AG04449 (cell line): ENCODE measurements at places on chromosomes 2 and 18.

GRCh38 chr2:42519624-42520023 lies 25.8 kb upstream of the KCNG3 start:
- DNase-seq: no peak

- DNase-seq: no peak
Observed at GRCh38 chr2:69917852-69918251, 2.9 kb downstream of the MXD1 start.

DNA sequence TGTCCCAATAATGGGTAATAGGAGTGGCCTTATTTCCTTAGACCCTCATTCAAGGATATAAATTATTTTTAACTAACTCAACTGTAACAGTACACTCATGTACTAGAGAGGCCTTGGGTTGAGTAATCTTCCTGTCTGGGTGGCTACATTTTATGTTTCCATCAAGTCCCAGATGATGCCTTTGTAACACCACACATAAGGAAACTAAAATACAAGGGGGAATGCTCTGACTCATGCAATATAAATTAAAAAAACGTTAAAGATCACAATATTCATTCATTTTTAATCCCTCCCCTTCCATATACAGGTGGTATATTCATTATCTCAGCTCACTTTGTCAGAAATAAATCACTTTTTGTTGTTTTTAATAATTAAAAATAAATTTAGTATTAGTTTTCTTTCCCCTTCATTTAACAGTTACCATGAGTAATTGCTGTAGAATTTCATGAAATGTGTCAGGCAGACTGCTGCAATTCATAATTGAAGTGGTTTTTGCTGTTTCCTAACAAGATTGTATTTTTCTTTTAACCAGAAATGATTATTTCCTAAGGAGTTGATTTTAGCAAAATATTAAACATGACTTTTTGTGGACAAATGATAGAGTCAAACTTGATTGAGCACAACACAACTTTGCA lies 1403.6 kb downstream of the SUCLG1 start:
- DNase-seq: peak; percentile 75

- no peak for DNase-seq
Observed at GRCh38 chr2:150882751-150883612, 378.7 kb downstream of the RBM43 start.

GRCh38 chr2:75523313-75524275 lies 37.1 kb downstream of the EVA1A start:
- no peak for DNase-seq

- DNase-seq: no peak
Observed at GRCh38 chr18:76567835-76568445, 72.9 kb upstream of the ZNF516 start.

- DNase-seq: no peak
Observed at GRCh38 chr2:128370468-128371247, 52.0 kb upstream of the HS6ST1 start.

- DNase-seq: no peak
Observed at GRCh38 chr18:58109256-58109655, 65.2 kb downstream of the NEDD4L start.

DNA sequence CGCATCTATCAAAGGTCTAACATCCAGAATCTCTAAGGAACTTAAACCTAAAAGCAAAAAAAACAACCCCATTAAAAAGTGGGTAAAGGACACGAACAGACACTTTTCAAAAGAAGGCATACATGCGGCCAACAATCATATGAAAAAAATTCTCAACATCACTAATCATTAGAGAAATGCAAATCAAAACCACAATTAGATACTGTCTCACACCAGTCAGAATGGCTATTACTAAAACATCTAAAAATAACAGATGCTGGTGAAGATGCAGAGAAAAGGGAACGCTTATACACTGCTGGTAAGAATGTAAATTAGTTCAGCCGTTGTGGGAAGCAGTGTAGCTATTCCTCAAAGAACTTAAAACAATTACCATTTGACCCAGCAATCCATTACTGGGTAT lies 38.0 kb downstream of the PPP3R1 start:
- DNase-seq: no peak

DNA sequence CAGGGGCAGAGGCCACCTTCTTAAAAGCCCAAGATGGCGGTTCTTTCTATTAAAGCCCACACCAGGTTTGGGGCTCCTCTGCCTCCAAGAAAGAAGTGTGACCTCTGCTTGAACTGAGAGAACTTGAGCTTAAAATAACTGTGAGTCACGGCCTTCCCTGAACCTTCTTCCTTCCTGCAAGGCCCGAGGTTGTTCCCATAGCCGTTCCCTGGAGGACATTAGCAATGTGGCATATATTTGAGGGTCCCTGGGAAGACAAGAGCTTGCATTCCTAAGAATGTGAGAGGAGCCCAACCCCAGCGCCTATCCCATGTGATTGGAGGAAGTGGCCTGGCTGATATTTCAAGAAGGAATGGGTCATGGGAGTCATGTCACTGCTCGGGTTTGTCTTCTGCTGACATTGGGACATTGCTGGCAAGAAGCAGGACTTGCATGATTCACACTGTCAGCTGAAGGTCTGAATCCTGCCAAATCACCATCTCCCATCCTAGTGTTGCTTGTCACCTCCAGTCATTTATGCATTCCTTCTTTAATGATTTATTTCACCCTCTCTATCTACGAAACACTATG lies 168.1 kb downstream of the TRIB2 start:
- peak; percentile 59 for DNase-seq

GRCh38 chr18:28831476-28831875 lies 654.5 kb upstream of the CDH2 start:
- DNase-seq: no peak

- no peak for DNase-seq
Observed at GRCh38 chr2:5562426-5562825, 129.8 kb upstream of the SOX11 start.

DNA sequence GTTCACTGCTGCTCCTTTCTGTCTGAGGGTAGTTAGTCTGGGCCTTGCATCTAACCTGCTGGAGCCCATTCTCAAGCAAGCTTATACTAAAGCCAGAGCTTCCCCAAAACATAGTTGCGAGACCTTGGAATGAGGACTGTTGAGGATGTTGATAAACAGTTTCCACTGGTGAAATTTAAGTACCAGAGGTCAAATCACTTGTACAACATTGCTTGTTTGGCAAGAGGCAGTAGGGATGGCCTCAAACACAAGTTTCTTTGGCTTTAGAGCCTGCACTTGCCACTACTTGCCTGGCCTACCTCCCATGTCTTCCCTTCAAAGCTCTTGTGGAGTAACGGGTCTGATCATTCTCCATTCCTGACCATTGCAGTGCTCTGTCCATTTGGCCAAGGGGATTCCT lies 262.7 kb downstream of the FHOD3 start:
- no peak for DNase-seq

DNA sequence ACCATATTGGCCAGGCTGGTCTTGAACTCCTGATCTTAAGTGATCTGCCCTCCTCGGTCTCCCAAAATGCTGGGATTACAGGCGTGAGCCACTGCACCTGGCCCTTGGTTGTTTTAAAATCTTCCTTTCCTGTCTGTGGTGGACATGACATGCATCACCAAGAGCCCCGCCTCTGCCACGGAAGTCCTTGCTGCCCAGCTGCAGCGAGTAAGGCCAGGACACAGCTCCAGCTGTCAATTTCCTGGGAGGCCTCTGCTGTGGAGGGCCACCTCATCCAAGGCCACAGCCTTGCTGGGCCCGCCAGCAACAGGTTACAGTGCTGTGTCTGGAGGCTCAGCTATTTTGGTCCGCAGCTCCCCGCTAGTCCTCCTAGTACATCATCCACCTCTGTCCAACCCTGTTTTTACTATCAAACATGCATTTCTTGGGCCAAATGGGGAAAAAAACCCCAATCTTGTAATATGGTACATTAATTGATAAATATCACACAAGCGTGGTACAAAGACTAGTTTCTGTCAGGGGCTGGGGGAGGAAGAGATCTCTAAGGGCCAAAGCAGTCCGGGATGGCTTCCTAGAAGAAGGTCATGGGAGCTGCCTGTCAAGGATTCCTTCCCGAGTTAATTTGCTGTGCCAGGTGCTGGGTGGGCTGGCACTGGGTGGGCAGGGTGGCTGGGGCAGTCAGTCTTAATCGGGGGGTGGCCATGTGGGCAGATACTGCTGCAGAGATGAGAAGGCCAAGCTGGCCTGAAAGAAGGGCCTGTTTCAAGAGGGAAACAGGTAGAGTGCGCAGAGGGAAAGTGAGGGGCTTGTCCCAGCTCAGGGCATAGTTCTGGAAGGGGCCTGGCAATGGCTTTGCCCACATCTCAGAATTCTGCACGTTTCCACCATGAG lies 100.5 kb downstream of the INHBB start:
- DNase-seq: no peak

GRCh38 chr18:79366177-79367094 lies 29.3 kb upstream of the NFATC1 start:
- peak; percentile 74 for DNase-seq

GRCh38 chr18:24586662-24587360 lies 126.4 kb downstream of the HRH4 start:
- no peak for DNase-seq

DNA sequence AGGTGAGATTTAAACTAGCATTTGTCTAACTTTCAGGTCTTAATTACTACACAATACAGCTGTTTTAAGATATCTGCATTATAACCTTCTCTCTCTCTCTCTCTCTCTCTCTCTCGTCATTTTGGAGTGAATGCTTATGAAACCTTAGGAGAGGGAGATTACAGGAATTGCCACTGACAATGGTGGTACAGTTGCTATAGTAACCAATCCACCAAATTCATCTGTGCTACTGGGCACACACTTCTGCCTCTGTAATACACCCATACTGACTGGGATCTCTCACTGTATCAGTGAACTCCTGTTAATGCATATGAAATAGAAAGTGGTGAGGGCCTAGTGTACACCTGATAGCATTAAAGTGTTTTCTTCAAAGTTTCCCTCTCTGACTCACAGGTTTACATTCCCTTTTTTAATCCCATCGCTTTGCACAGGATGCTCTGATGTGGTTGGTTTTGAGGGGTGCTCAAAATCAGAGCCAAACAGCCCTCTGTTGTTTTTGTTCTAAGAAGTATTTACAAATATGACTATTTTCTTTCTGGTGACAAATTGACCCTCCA lies 13.1 kb downstream of the KLHL14 start:
- DNase-seq: no peak

DNA sequence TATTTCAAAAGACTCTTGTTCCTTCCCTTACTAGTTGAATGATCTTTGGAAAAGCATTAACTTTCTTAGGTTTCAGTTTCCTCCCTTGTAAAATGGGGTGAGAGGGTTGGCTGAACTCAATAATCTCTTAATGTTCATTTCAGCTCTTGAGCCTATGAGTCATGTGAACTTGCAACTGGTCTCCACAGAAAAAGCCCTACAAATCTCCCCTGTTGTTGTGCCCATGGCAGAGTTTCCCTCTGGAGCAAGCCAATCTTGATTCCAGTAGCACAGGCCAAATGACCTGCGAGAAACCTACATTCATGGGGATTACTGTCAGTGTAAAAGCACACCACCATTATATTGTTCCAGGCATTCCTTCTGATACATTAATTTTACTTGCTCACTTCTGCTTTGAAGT lies 388.9 kb downstream of the ALK start:
- no peak for DNase-seq
